ENCODE measurements at places on chromosomes 7 and 10.

DNA sequence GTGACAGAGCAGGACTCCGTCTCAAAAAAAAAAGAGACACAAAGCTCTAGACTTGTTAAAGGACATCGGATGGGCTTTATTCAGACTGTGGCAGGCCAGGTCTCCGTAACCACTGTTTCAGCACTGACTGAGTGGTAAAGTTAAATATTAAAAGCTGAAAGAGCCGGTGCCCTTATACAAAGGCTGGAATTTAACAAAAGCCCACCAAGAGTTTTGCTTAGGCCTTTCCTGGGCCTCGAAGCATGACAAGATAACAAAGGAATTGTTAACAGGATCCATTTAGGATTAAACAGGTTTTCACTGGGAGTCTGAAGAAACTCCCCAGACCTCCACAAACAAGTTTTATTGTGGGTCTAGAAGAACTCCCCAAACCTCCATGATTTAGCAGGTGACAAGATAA, 727.8 kb downstream of the TYW1 start:
- no peak for DNase-seq

DNA sequence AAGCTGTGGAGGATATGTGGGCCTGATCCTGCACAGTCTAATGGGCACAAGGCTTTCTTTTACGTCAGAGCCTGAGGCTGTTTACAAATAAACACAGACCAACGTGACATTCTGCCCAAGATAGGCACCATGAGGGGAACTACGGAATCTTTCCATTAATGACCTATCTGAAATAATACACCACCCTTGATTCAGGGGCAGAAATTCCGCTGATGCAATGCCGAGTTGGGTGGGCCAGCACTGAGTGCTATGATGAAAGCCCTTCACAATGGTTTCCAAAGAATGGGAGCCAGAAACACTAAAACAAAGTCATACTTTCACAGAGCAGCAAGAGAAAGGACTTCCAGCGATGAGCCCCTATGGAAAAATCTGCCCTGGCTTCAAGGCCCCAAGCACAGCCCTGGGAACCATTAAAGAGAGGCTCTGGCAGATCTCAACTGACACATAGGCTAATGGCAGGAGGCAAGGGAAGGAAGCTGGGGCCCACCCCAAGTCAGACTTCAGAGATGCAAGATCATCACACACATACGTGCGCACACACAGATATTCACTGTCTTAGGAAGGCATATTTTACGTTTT, 72.2 kb upstream of the DLX6 start:
- DNase-seq = no peak

- no peak for DNase-seq
These were observed 557 bp downstream of the HOXA11 start for GRCh38 chr7:27184337-27185012.

DNA sequence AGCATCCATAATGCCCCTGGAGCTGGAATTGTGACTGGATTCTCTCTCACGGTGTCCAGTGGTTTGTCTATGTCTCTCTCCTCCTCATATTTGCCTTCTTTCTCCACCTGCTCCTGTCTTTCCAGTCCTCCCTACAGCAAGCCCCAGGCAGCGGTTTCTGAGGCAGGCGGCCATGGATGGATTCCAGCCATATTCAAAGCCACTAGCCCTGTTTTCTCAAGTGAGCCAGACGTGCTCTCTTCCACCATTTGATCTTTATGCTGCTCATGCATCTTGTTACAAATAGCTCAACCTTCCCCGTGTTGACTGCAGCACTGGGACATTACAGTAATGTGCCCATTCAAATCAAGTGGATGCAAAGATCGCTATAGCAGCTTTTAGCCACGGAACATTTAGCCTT, 387.2 kb upstream of the PODXL start:
- DNase-seq = no peak

DNA sequence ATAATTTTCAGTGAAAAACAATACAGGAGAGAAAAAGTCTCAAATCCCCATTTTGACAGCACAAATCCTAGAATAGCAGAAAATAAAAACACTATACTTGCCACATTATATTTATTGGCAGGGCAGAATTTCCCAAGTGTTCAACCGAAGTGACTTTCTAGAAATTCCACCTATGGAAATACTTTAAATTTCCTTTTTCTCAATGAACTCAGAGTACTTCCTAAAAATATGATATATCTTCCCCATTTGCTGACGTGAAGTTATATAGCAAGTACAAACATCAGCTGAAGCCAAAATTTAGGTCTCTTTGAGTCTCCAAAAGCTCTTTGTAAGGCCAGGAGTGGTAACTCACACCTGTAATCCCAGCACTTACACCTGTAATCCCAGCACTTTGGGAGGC, 83.3 kb downstream of the NT5C2 start:
- no peak for DNase-seq

DNA sequence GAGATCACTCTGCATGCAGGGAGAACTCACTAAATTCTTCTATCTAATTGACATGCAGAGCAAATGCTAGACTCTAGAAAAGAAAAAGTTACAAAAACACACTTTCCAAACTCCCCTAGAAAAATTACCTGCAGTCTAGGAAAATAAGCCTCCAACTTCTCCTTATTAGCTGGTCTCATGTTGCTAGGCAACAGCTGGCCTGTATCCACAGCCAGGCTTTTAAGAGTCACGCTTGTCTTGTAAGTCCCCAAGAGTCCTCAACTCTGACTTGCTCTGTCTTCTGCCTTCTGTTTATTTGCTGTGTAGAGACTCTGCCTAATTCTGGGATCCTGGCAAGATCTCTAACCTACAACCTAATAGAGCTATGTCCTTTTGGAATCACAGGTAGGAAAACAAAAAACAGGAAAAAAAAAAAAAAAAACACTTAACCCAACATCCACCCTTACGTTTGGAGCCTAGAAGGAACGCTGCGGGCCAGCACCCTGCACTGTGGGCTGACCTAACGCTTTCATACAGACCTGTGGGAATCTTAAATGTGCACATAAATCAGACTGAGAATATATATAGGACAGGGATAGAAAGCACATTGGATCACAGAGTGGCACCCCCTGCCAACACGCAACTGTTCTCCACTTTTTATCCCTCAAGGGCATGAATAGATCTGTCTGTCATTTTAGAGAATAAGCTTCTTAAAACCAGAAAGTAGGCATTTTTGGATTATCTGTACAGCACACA, 117.0 kb upstream of the PTPRZ1 start:
- DNase-seq = no peak

DNA sequence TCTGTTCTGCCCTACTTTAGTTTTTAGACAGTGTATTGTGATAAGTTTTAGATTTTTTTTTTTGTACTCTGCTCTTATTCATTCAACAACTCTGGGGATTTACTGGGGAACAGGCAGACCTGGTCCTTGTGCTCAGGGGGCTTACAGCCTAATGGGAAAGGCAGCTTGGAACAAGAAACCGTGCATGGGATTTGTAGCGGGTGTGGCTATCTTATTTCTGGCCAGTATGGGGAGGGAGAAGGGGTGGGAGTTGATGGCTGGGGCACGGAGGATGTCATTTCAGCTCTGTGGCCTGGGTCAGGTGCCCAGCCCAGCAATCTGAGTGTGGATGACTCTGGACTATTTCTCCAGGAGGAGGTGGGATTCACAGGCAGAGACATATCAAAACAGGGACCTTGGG, 47.0 kb downstream of the GRK5 start:
- DNase-seq = no peak

GRCh38 chr10:29618341-29619171, 16.2 kb downstream of the SVIL start:
- no peak for DNase-seq

- no peak for DNase-seq
These were observed 3.1 kb upstream of the BRI3 start for GRCh38 chr7:98278408-98278807.

GRCh38 chr7:55028011-55028410, 9.2 kb downstream of the EGFR start:
- no peak for DNase-seq

DNA sequence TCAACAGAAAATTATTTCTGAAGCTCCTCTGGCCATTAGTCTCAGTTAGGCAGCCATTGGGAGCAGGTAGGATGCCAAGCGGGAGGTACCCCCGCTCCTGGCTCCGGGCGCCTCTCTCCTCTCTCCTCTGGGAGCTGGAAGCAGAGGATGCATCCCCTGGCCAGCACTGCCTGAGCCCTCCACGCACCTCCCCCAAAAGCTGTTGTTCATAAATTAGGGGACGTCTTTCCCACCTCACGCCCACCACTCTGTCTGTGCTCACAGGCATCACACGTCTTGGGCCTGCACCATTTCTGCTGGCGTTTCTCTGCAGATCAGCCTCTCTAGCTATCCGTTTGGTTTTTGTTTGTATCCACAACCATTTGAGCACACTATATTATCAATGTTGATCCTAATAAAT, 609.0 kb upstream of the FOXK1 start:
- no peak for DNase-seq

- peak; percentile 79 for DNase-seq
These were observed 269.9 kb upstream of the MKLN1 start for GRCh38 chr7:131057794-131058070.

- DNase-seq = no peak
These were observed 323.4 kb downstream of the GRID1 start for GRCh38 chr10:86043236-86043635.

GRCh38 chr7:28955718-28956607, 2.2 kb downstream of the TRIL start:
- peak; percentile 21 for DNase-seq

DNA sequence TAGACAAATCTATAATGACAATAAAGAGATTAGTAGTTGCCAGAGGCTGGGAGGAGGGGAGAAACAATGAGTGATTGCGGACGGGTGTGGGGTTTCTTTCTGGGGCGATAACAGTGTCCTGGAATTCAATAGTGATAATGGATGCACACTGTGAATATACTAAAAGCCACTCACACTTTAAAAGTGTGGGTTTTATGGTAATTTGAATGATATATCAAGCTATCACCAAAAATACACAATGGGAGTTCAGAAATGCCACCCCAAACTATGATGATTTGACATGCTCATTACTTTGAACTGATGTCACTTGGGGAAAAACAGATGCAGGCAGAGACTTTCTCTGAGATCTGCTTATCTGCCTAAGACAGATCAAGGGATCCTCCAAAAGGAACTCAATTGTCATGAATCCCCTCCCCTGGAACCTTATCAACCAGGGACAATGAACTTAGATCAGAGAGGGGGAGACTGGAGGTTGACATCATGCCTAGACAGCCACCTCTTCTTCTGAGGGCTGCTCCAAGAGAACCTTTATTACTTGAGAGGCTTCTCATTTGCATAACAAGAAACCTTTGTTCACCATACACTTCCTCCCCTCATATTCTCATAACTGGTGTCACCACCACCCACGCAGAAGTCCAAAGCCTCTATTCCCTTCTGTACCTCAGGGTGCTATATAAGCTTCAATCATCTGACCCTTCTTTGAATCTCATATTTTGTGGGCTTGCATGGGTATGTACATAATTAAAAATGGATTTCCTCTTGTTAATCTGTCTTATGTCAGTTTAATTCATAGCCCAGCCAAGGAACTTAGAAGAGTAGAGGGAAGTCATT, 14.8 kb upstream of the ZC3HAV1 start:
- no peak for DNase-seq

GRCh38 chr7:101319401-101319800, 2.2 kb downstream of the IFT22 start:
- DNase-seq = no peak

GRCh38 chr10:119203006-119203405, 4.4 kb upstream of the GRK5 start:
- no peak for DNase-seq

DNA sequence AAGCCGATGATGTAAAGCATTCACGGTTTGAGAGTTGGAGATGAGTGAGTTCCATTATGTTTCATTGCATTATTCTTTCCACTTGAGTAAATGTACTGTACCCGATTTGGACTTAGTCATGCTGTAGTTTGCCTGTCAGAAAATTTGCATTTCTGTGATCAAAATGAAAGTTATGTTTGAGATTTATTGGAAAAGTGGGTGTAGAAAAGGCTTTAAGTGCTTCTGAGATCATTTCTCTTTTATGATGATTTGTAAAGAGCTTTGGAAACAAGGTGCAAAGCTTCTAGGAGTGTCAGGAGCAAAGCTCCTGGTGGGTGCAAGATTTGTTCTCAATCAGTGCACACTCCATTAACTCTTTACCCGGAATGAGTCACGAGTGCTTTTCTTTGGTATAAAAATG, 204.1 kb upstream of the POM121L12 start:
- no peak for DNase-seq

DNA sequence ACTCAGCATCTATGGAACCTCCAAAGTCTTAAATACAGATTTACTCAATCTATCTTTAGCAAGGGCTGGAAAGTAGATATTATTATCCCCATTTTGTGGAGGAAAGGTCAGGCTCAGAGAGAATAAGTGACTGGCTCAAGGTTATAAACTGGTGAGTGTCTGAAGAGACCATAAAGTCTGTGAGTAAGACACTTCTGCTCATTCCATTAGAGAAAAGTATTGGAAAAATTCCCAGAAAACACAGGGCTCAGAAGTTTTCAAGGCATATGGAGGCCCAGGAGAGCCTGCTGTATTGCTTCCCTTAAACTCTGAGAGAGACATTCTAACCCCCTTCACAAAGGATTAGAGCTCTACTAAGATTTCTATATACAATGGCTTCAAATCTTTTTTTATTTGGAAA, 134.8 kb downstream of the PCDH15 start:
- no peak for DNase-seq

DNA sequence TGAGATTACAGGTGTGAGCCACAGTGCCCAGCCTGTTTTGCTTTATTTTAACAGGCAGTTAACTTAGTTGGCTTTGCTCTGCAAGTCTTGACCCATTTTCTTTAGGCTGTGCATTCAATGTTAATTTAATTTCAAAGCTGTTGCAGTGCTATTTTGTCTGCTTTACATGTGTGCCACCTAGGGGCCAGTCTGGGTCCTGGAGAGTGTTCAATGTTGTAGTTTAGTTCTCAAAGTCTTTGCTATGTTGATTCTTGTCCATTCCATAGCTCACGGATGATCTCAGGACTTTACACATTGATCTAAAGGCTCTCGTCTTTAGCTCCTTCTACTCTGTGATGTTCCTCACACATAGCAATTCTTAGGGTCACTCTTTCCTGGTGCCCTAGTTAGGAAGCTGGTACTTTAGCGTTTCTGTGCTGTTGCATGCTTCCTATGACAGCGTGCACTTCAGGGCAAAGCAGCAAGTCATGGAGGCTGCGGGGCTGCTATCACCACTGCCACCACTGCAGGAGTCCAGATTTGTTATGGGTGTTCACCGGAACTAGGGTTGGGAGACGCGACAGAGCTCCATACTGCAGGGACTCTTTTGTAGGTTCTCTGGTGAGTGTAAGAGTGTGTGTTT, 16.4 kb upstream of the ABCA13 start:
- DNase-seq = peak; percentile 48

GRCh38 chr10:120614680-120615079, 157.7 kb downstream of the PLPP4 start:
- no peak for DNase-seq

- no peak for DNase-seq
These were observed 61.6 kb downstream of the MTURN start for GRCh38 chr7:30196408-30196807.
